Thoracic aorta (tissue), 2 donors: ENCODE measurements at places on chromosomes 1 and 21.

DNA sequence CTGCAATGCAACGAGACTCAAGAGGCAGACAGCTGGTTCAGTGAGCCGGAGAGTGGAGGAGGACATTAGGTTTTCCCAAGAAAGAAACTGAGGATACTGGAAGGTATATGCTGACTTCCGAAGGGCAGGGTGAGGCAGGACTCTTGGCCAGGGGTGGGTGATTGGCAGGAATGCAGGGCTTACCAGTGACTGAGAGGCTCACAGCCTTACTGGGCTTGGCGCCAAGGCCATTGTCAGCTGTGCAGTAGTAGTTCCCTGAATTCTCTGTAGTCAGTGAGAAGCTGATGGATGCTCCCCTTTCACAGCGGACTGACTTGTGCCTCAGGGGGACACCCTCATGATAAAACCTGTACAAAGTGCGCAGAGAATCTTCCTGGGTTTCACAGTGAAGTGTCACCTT lies 9.6 kb downstream of the FCRL5 start:
- no peak for DNase-seq

DNA sequence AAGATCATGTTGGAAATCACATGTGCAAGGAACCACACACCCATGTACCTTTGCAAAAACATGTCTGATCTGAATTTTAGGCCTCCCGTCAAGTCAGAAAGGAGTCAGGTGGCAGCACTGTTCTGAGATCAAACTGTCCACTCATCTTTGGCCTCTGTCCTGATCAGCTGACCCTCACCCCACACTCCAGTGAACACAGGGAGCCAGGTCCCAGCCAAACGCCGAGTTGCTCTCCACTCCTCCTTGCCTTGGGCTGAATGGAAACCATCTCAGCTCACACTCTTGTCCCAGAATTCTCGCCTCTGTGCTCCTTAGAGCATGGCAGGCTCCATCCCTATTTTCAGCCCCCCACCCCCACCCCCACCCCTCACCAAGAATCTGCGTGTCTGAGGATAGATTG lies 4.6 kb upstream of the RNF186 start:
- DNase-seq = no peak

DNA sequence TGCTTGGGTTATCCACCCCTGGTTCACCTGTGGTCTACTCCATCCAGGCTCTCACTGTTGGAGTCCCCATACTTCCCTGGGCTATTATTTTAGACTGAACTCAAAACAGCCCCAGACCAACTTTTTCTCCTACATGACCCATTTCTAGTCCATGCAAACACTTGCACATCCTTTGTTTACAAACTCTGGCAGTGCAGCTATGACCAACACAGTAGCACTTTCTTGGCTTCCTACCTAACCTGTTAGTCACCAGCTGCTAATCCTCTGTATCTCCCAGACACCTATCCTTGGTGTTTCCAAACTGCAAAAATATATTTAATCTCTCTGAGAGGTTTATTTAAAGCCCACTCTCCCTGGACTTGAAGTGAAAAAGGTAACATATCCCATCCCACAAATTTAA lies 90.8 kb downstream of the DDAH1 start:
- DNase-seq = no peak

GRCh38 chr1:226438007-226438406 lies 30.1 kb upstream of the PARP1 start:
- no peak for DNase-seq

- no peak for DNase-seq
Measured at GRCh38 chr1:104294259-104294658, 544.6 kb downstream of the AMY1C start.

- DNase-seq = no peak
Measured at GRCh38 chr1:36322786-36323635, 434 bp downstream of the EVA1B start.

- no peak for DNase-seq
Measured at GRCh38 chr1:246595146-246595545, 28.9 kb downstream of the CNST start.

- no peak for DNase-seq
Measured at GRCh38 chr1:42756956-42757891, 9.6 kb downstream of the P3H1 start.

DNA sequence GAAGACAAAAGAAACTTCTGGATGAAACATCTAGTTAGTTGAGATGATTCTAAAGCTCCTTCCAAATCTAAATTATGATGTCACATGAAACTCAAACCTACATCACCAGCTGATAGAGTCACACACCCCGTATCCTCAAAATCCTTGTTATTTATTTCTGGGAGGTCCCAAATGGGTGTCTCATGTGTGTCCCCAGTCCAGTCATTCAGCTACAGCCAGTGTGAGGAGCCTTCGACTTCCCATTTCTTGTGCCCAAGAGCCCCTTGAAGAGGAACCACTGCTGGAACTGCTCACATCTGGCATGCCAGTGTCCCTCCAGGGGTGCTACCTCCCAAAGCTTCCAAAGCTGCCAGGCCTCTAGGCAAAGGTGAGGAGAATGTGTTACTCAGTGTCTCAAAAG lies 32.5 kb upstream of the KCNA3 start:
- DNase-seq = no peak

- DNase-seq = no peak
Measured at GRCh38 chr1:28322194-28322593, 6.6 kb upstream of the MED18 start.

DNA sequence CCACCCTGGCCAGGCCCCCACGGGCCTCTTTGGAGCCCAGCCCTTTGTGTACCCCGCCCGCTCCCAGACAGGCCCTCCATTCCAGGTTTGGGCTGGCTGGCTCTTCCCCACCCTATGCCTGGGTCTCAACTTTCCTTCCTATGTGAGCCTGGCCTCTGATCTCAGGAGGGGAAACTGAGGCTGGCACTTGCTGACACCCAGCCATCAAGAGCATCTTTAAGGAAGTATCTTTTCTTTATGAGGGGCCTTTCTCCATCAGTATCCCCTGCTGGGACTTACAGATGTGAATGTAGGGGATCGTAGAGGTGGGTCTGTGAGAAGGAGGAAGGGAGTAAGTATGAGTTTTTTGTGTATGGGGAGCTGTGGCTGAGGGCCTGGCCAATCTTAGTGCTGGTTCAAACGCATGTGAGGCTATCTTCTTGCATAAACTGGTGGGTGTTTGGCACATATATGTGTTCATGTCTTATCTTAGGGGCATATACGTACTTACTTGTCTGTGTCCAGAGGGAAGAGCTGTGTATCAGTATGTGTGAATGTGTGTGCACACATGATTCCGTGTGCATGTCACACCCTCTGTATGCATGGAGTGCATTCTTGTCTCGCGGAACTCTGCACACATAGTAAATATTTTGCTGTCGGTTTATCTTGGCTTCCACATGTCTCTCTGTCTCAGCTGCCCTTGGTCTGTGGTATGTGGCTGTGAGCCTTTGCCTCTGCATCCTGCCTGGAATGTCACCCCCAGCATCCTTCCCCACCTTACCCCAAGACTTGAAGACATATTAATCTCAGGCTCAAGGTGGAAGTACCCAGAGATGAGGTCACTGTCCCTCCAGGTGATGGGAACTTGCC lies 5.4 kb downstream of the NECTIN4 start:
- DNase-seq = no peak

GRCh38 chr1:108847494-108847893 lies 9.4 kb downstream of the AKNAD1 start:
- DNase-seq = no peak

- DNase-seq = no peak
Measured at GRCh38 chr1:54971317-54971791, 9.1 kb upstream of the TMEM61 start.
